ENCODE measurements at places on chromosomes 4 and X. TPM values are rescaled to one million over a fixed set of nuclear protein-coding genes. Genes with fewer than 3 reads are reported as not detected.

GAGE12C gene
- not detected for total RNA-seq

HPGD gene
- total RNA-seq: 2.0 TPM

SPOCK3 gene
- not detected for total RNA-seq

TBC1D8B gene
- total RNA-seq: 1.1 TPM

RTL3 gene
- not detected for total RNA-seq
